Left renal pelvis (tissue), 4 donors: ENCODE measurements at places on chromosomes 1 and 21. TPM values are rescaled to one million over a fixed set of nuclear protein-coding genes. Genes with fewer than 3 reads are reported as not detected.

DNA sequence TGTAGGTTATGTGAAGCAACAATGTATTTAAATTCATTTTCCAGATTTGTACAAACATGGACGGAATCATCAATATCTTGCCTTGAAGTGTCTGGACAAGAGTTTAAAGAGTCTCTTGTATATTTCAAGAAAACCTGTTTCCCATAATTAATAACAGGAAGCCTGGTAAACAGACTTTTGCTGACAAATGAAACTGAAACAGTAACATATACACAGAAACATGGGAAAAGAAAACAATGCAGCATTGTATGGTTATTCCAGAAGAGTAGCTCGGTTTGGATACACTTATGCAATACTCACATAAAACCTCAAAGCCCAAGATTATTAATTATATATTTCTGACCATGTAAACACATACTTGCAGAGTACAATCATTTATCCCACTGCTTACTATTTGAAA is 265.5 kb downstream of the PTPRC start:
- no peak for DNase-seq

Gene TAF1A
- polyA plus RNA-seq: 19.2 TPM

Gene EDARADD
- 1.3 TPM for polyA plus RNA-seq

GRCh38 chr21:37849506-37850102 is 66.7 kb downstream of the KCNJ6 start:
- no peak for DNase-seq

Gene H6PD
- polyA plus RNA-seq: 39.8 TPM

DNA sequence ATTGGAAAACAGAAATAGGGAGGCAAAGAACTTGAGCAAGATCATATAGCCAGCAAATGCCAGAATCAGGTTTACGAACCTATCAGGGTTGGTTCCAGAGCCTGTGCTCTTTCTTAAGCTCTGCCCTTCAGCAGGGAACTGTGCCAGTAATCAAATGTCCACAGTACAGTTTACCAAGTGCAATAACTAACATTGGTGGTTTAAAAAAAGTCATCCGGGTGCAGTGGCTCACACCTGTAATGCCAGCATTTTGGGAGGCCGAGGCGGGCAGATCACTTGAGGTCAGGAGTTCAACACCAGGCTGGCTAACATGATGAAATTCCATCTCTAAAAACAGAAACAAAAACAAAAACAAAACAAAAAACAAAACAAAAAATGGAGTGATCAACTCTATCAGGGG is 182.7 kb downstream of the LMX1A start:
- DNase-seq: no peak

Gene LCE1C
- polyA plus RNA-seq: not detected

GRCh38 chr1:206109718-206110117 is 7.5 kb downstream of the AVPR1B start:
- no peak for DNase-seq

GRCh38 chr21:45769896-45770295 is 126.4 kb downstream of the PCBP3 start:
- DNase-seq: no peak

Gene TLCD4
- 7.4 TPM for polyA plus RNA-seq

GRCh38 chr1:228872080-228872479 is 136.8 kb downstream of the RHOU start:
- DNase-seq: no peak

Gene AIM2
- not detected for polyA plus RNA-seq

DNA sequence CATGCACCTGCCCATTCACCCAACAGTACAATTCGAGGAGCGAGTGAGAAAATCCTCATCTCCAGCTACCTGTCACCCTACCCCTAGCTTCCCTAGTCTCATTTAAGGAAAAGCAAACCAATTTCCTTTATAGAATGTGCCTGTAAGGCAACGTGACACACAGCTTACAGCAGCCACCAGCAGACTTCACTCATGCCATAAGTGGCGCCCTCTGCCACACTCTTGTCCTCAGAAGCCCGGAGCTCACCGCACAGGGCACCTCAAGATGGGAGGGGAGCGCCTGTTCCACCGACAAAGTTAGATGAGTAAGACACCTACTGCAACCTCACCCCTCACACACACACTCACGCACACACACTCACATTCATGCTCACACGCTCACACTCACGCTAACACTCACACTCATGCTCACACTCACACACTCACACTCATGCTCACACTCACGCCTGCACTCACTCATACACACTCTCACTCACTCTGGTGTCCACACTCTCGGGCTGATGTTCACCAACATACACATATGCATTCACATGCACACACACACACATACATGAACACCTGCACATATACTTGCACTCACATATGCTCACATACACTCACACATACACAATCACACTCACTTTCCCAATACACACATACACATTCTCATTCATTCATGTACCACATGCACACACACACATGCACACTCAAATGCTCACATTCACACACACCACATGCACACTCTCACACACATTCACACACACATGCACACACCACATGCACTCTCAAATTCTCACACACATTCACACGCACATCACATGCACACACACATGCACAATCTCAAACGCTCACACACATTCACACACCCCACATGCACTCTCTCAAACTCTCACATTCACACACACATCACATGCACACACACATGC is 170.7 kb downstream of the PSMG1 start:
- DNase-seq: no peak

Gene TAS1R1
- polyA plus RNA-seq: 0.06 TPM

- DNase-seq: no peak
Observed at GRCh38 chr1:227883073-227883520, 64.6 kb downstream of the WNT9A start.

DNA sequence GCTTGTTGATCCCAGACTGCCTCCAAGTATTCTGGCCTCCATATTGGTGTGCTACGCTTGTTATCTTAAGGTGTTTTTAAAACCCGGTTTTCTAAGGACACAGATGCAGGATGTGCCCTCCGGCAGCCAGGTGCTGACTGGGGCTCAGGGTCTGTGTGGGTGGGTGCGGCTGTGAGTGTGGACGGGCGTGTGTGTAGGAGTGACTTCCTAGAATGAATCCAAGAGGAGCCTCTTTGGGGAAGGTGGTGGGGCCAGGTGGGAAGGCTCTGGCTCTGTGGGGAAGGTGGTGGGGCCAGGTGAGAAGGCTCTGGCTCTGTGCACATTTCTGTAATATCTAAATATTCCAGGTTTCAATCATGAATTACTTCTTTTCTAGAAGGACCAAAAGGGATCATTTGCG is 12.8 kb upstream of the TSPEAR start:
- no peak for DNase-seq

- DNase-seq: no peak
Observed at GRCh38 chr1:30196457-30196856, 526.9 kb downstream of the MATN1 start.

- no peak for DNase-seq
Observed at GRCh38 chr1:178192686-178193085, 98.8 kb downstream of the RASAL2 start.
